ENCODE measurements at places on chromosomes 6 and 20. TPM values are rescaled to one million over a fixed set of nuclear protein-coding genes. Genes with fewer than 3 reads are reported as not detected.

BMP7 gene
- 3.6 TPM for total RNA-seq

APOM gene
- total RNA-seq: not detected

HCK gene
- not detected for total RNA-seq

CALHM5 gene
- 4.8 TPM for total RNA-seq

ARFGAP1 gene
- 66.7 TPM for total RNA-seq

EPB41L1 gene
- total RNA-seq: 33.9 TPM

GPLD1 gene
- total RNA-seq: not detected

LIME1 gene
- 10.8 TPM for total RNA-seq

TRIM40 gene
- total RNA-seq: not detected

SLC22A16 gene
- total RNA-seq: not detected

MYB gene
- total RNA-seq: 0.47 TPM

SEC23B gene
- total RNA-seq: 41.4 TPM

CST1 gene
- total RNA-seq: 24.5 TPM

PACSIN1 gene
- not detected for total RNA-seq

SCRT2 gene
- total RNA-seq: not detected
